WTC11 (cell line): ENCODE measurements at places on chromosomes 7 and 10.

GRCh38 chr10:50823789-50824188, 61.6 kb downstream of the A1CF start:
- DNase-seq, result no peak

GRCh38 chr10:121900443-121901174, 27.2 kb downstream of the ATE1 start:
- DNase-seq, result no peak

GRCh38 chr10:13439313-13440184, 89.3 kb downstream of the BEND7 start:
- peak; percentile 54 for DNase-seq

DNA sequence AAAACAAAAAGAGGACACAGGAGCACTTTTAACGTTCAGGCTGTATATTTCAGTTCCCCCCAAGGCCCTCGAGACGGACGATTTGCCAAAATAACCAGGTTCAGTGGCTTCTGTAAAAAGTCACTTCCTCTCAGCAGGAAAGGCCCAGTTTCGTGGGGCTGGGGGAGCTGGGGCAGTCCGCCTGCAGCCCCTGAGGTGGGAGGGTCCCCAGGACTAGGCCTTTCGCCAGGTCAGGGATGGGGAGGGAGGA, 28.8 kb downstream of the WDR86 start:
- DNase-seq, result no peak

DNA sequence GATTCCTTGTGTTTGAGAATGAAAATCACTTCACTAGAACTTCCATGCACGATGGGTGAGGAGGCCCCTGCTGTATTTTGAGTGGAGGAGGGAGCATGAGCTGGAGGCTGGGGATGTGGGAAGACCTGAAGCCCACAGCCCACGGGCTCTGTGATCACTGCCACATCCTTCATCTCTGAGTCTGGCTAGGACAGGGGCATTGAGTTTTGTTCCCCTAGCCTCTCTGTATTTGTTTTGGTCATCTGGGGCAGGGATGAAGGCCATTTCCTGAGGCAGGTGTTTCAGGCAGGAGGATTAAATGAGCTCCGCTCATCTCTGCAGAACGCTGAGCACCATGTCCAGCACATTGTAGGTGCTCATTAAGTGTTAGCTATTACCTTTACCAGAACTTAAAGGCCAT, 293.6 kb downstream of the GLRX3 start:
- DNase-seq, result no peak

GRCh38 chr7:101985057-101985902, 167.9 kb downstream of the CUX1 start:
- DNase-seq, result no peak

- no peak for DNase-seq
Observed at GRCh38 chr10:21746118-21746517, 212.1 kb downstream of the MLLT10 start.

DNA sequence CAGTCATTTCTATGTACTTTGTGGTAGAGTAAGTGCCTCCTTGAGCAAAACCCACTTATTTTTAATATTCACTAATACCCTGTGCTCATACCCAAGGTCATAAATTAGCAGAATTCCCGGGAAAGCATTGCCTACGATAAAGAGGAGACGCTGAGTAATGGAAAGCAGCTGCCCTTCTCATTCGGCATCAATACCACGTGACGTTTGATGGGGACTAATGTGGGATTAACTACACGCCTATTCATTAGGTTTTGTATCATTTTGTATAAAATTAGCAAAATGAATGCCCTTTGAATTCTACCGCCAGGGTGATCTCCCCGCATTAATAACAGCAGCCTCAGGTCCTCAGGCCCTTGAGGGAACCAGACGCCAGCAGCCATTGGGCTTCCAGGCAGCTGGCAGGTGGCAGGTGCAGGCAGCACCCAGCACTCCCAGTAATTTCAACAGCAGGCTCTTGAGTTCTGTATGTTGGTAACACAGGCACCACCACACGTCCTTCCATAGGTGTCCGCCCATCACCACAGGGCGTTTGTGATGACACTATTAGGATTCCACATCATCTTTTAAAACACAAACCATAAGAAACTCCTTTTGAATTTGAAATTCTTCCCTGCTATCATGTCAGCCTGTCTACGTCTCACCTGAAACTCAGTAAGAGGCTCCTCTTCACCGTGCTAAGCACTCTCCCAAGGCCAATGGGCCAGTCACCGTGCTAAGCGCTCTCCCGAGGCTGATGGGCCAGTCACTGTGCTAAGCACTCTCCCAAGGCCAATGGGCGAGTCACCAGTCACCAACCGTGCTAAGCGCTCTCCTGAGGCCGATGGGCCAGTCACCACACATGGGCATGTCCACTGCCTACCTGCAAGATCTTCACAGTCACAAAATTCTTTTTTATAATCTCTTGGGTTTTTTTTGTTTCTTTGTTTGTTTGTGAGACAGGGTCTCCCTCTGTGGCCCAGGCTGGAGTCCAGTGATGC, 509.4 kb downstream of the PTPRN2 start:
- DNase-seq, result no peak

DNA sequence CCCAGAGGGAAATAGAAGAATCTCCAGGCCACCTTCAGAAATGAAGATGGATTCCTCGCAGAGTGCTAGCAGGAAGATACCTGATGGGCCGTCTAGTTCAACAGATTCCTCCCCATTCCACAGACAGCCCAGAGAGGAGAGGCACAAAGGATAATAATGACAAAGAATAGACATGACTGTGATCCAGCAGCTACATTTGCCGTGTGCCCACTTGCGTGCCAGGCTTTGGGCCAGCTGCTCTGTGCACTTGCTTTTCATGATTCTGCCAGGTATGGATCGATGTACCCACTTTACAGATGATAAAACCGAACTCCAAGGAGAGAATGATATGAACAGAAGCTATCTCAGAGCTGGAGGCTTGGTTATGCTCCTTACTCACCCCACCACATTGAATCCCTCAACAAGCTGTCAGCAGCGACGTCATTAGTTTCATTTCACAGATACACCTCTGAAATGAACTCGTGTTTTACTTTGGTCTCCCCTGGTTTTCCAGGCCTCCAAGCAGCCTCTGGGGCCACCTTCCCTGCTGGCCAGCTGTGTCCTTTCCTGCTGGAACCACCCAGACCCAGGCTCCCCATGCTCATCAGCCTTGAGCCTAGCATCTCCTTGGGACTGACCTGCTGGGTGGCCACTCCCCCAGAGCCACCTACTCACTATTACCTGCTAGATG, 11.9 kb upstream of the WDFY4 start:
- DNase-seq, result no peak

DNA sequence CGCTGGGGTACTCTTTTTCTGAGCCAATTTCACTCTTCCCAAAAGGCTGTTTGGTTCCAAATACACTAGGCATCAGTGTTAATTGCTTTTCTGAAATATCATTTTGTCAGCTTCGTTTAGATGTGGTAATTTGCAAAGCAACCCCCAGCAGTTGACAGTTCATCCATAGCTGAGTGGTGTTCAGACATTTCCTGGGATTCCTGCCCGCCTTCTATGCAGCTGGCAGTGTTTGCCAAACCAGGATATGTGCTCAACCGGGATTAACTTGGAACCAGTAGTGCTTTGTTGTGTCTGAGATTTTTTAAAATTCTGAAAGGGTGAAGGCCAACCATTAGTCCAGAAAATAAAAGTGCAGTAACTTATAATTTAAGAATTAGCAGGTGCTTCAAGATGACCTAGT, 25.2 kb upstream of the MKLN1 start:
- no peak for DNase-seq

- DNase-seq, result no peak
Observed at GRCh38 chr10:115129752-115130151, 36.6 kb downstream of the ATRNL1 start.

DNA sequence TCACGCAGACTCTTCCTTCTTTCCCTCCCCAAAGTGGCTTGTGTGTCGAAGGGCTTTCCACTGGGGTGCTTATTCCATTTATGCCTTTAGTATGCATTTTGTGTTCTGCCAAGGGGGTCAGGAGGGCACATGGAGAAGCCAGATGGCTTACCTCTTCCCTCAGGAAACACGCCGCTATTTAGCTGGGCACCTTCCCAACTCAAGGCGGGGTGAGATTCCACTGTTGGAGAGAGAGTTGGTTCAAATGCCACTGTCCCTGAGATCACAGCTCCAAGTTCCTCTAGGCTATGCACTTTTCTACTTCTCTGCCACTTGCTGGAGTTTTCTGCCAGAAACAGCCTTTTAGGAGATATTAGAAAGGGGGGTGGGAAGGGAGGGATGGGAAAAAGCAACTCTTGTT, 1091.8 kb downstream of the LRMDA start:
- DNase-seq, result no peak

DNA sequence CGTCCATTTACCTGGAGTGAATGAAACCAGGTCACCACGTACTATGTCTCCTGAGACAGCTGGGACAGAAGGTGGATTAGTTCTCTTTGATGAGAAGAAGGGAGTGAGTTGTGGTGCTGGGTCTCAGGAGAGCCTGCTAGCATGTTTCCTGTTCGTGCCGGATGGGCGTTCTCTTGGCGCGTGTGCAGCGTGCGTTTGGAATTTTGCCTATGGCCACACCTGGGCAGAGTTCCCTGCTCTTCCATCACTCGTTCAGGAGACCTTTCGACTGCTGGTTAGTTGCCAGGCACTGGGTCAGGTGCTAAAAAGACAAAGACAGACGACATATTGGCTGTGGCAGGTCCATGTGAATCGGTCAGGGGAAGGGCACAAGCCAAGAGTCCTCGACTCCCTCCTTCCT, 90.3 kb downstream of the TRRAP start:
- no peak for DNase-seq

- DNase-seq, result peak; percentile 67
Observed at GRCh38 chr7:72751978-72752377, 76.0 kb downstream of the TYW1B start.

DNA sequence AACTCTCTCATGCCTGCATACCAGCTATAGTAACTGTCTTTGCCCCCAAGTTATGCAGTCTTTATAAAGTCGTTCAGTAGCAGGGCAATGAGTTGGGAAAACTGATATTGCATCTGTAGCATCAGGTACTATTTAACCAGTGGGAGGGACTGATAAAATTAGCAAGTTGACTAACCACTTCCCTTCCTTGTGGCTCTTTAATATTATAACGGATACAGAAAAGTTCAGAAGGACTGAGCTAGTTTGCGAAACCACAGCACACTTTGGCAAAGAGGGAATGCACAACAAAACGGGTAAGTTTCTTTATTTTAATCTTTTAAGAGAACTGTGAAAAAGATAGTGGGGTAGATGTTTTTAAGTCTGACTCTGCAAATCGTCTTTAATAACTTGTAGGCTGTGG, 205.3 kb upstream of the HDAC9 start:
- no peak for DNase-seq

DNA sequence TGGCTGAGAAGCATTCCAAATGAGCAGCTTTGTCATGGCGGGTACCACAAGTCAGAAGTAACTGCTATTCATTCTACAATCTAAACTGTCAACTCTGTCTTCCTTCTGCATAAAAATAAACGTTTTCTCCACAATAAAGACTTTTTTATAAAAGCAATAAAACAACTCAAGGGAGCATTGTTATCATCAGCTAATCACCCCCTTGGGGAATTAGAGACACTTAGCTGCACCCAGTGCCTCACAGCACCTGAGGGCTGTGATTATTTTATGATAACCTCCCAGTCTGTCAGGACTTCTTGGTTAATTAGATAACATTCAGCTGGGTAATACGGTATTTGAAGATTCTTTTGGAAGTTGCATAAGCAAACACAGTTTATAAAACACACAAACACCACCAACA, 155.6 kb downstream of the PPP1R3A start:
- no peak for DNase-seq

DNA sequence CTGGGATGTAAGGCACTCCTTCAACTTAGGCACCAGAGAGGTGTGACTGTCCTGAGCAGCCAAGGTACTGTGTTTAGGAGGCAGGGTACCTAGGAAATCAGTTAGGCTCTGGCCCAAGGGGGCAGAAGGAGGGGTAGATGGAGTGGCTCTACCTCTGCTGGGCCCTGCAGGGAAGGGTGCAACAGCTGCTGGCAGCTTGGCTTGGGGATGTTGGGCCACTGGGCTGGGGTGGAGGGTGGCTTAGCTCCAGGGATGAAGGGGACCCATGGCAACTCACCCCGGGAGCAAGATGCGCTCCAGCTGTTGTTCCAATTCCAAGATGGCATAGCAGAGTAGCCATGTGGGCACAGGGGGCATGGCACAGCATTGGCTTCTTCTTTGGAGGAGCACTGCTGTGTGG, 42.1 kb downstream of the NEURL1 start:
- no peak for DNase-seq

DNA sequence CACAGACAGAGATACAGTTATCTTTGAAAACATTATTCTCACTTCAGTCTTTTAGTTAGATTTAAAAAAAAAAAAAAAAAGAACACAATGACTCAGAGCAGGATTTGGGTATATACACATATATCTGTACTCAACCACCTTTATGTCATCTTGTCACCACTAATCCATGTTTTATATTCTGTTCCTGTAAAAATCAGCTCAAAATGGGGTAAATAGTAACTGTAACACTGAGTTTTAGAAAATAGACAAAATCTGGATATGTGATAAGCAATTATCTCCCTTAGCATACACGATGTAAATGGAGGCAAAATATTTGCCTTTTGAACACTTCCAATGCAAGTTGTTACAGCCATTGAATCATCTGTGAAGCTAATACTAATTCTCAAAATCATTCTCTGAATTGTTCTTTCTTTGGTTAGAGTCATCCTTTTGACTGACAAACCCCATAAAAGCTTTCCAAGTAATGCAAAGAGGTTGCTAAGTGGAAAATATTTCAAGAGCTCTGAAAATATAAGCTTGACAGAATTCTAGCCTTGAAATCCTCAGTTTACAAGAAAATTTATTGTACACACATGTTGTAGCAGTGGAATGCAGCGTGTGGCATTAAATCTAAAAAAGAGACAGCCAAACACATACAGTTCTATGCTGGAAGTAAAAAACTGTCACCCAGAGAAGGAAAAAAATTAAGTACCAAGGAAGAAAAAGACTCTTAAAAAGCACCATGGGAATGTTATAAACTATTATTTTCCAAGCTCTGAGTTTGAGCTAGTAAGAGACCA, 502.2 kb upstream of the PHF14 start:
- DNase-seq, result no peak

GRCh38 chr7:44075296-44076075, 6.8 kb downstream of the POLM start:
- DNase-seq, result no peak

GRCh38 chr10:130403153-130404075, 267.2 kb downstream of the GLRX3 start:
- DNase-seq, result no peak

GRCh38 chr7:35256256-35257175, 2.6 kb upstream of the TBX20 start:
- peak; percentile 17 for DNase-seq

- DNase-seq, result no peak
Observed at GRCh38 chr10:103153302-103154197, 39.5 kb downstream of the NT5C2 start.

GRCh38 chr7:117012696-117013095, 59.4 kb downstream of the ST7 start:
- DNase-seq, result no peak

DNA sequence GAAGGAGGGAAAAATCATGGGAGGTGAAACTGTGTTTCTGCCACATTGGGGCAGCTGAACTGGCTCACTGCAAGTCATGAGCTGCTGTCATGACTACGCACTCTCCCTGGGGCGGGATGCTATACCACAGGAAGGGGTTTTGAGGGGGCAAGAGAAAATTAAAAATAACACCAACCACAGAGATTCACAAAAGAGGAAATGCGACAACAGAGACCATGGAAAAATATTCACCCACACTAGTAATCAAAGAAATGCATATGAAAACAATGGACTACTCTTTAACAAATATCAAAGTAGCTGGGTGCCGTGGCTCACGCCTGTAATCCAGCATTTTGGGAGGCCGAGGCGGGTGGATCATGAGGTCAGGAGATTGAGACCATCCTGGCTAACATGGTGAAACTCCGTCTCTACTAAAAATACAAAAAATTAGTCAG, 65.2 kb upstream of the TM9SF3 start:
- no peak for DNase-seq
